Stimulated activated CD8-positive, alpha-beta memory T cell treated with anti-CD3 and anti-CD28 coated beads, Interleukin-4, amount 100 ng/mL, for 1 hour (primary cell): ENCODE measurements at places on chromosomes 3 and 15.

DNA sequence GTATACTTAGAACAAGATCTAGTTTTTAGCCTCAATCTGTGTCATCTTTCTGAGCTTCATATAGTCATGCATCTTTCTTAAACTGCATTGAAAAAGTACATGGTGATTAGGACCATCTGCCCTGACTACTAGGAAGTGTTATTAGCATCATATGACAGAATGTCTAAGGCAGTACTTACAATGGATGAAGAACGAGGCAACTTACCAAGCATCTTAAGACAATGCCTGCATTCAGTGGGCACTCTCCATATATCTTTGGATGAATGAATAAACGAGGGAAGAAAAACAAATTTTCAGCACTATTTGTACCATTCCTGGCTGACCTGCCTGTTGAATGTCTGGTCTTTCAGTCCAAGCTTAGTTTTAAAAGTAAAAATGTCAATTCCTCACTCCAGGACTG is 185.4 kb upstream of the EPHA3 start:
- DNase-seq = no peak

GRCh38 chr3:38986901-38987300 is 64.8 kb downstream of the SCN11A start:
- DNase-seq = no peak

- DNase-seq = no peak
Measured at GRCh38 chr15:100764778-100765466, 114.7 kb upstream of the ALDH1A3 start.

DNA sequence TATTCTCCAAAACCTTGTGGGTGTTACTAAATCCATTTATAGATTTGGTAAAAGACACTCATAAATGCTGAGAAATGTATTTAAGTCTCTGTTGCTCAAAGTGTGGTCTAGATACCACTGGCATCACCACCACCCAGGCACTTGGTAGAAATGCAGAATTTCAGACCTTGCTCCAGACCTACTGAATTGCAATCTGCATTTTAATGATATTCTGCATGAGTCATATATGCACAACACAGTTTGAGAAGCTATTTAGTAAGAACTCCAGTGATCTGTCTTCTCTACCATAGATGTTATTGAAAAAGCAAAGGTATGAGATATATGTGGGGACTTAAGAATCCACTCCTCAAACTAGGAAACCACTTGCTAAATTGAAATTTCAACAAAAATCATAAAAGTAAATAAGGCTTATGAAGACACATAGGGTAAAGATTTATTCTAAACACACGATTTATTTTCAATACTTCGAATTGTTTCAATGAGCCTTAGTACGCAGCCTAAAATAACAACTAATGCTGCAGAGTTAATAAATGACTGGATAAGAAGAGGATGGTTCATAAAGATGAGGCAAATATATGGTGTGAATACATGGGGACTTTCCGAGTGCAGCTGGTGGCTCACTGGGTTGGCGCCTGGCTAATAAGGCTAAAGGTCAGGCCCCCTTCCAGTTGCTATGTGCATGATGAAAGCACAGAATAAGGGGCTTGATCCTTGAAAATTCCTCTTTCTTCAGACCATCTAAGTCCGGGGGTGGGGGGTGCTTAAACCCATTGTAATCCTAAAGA is 813.3 kb downstream of the NR2F2 start:
- DNase-seq = no peak

GRCh38 chr3:9196020-9196419 is 53.4 kb downstream of the SRGAP3 start:
- no peak for DNase-seq

GRCh38 chr3:130509008-130509407 is 8.0 kb upstream of the COL6A6 start:
- no peak for DNase-seq

- DNase-seq = no peak
Measured at GRCh38 chr3:128585189-128585588, 65.4 kb downstream of the RPN1 start.

- no peak for DNase-seq
Measured at GRCh38 chr15:65056868-65057548, 10.8 kb downstream of the RASL12 start.

GRCh38 chr3:45688194-45688881 is 858 bp upstream of the SACM1L start:
- DNase-seq = no peak
